Cortex of kidney (tissue), 1 donor: ENCODE measurements at places on chromosomes 2 and 18.

GRCh38 chr2:231482806-231483391 lies 18.6 kb upstream of the NCL start:
- no peak for DNase-seq

GRCh38 chr2:163984986-163985385 lies 249.2 kb upstream of the FIGN start:
- DNase-seq: no peak

DNA sequence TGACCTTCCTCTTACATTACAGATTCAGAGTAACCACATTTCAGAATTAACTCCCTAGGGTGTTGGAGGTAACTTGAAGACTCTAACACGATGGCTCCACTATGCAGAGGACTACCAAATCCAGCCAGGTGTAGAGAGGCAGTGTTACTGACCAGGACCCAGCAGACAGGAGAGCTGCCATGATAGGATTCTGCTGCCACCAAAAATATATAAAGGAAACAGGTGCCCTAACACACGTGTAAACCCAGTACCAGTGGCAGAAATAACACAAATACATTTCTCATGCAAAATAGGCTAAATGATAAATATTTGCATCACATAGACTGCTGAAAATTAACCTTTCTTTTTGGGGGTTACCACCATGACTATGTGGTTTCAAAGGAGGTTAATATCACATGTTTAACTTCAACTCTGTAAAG lies 7.0 kb downstream of the ZBTB14 start:
- DNase-seq: no peak

GRCh38 chr18:77299706-77300105 lies 50.1 kb downstream of the GALR1 start:
- DNase-seq: no peak

DNA sequence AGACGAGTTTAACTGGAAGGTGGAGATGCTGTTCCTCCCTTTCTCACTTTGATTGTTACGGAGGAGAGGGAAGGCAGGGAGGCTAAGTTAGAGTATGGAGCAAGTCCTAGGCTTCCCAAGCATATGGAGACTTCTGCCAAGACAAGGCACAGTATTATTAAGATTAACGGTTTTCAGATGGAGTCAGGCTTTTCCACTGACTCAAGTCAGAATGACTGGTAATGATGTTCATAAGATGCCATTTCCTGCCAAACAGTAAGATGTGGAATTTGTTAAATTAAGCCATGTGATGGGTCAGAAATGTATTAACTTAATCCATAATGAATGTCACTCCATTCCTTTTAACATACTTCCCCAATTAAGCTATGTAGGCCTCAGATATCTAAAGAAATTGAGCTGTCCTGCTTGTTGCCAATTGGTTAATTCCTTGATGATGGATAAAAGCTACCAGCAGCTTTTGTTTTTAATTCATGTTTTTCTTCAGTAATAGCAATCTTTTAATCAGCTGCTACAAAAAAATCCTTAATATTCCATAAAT lies 383.7 kb downstream of the ZNF521 start:
- no peak for DNase-seq
